Activated naive CD8-positive, alpha-beta T cell treated with anti-CD3 and anti-CD28 coated beads, Interleukin-2, amount 50 U/mL, for 24 hours (primary cell): ENCODE measurements at places on chromosomes 3 and 15.

DNA sequence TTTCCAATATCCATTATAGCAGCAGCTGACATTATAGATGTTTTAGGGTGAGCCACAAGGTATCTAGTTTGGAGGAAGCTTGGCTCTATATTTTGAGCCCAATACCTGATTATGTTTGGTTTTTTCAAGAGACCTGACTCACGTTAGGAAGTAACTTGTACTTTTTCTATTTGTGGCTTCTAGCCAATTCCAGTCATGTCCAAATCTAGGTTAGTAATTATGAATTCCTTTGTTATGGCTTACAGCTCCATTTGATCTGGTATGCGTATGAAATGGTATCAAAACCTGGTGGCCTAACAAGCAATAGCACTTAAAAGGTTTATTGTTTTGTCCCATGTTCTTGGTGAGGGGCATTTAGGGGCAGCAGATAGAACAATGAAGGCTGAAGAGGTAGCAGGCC lies 115.9 kb downstream of the TOP2B start:
- no peak for DNase-seq

- DNase-seq: no peak
Observed at GRCh38 chr3:143010024-143010423, 8.7 kb downstream of the U2SURP start.

GRCh38 chr3:127974226-127974625 lies 59.2 kb downstream of the KBTBD12 start:
- no peak for DNase-seq

DNA sequence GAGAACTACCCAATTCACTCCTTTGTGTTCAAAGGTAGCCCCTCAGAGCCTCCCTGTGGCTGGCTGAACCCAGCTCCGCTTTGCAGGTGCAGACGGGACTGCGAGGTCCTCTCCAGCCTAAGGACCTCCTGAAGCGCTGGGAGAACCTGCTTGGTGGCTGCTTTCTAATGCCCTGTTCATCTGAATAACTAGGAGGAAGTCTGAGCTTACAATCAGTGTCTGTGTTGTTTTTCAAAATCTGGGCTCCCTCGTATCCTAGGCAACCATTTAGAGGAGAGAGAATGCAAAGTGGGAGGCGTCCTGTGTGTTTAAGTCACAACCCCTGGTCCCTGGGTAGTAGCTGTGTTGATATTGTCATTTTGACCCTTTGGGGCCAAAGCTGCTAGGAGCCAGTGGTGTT lies 99.9 kb downstream of the GABRG3 start:
- no peak for DNase-seq

- no peak for DNase-seq
Observed at GRCh38 chr3:155995525-155996370, 124.6 kb upstream of the KCNAB1 start.

DNA sequence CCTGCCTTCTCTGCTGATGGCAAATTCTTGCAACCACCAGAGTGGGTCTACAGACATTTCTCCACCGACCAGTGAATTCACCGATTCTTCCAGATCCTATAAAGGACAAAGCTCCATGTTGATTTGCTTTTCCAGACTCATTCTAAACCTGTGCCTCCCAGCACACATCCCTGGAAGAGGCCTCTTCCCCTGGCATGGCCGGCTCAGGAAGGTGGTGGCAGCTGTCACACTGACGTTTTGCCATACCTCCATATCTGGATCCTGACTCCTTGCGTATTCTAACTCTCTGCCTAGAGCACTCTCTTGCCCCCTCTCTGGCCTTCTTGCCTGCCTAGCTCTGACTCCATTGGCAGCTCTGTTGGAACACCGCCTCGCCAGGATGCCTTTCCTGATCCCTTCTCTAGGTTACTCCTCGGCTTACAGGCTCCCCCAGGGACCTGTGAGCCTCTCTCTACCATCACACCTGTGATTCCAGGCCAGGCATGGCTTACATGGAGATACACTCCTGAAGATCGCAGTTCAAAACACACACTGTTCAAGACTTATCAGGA lies 31.0 kb downstream of the SLCO2A1 start:
- DNase-seq: no peak

- no peak for DNase-seq
Observed at GRCh38 chr3:114519415-114519814, 225.6 kb downstream of the TIGIT start.

- DNase-seq: no peak
Observed at GRCh38 chr15:75729326-75730069, 16.9 kb upstream of the CSPG4 start.

- DNase-seq: no peak
Observed at GRCh38 chr3:27287052-27287451, 82.1 kb downstream of the NEK10 start.

- DNase-seq: no peak
Observed at GRCh38 chr3:157131861-157132260, 28.1 kb downstream of the CCNL1 start.

DNA sequence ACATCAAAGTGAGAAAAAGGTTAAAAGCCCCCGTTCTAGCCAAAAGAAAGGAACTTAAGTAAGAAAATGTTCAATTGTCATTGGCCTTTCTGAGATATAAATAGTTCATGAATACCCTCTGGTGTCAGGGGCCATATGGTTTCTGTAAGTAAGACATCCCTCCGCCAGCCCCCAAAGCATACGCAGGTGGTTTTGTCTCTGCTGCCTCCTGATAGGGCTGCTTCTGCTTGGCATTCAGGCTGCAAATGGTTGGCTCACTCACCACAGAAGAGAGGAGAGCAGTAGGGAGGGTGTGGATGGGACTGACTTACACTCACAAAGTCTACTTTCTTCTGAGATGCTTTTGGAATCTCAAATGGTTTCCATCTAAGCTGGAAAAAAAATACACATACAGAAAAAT lies 29.8 kb downstream of the HGD start:
- DNase-seq: no peak

DNA sequence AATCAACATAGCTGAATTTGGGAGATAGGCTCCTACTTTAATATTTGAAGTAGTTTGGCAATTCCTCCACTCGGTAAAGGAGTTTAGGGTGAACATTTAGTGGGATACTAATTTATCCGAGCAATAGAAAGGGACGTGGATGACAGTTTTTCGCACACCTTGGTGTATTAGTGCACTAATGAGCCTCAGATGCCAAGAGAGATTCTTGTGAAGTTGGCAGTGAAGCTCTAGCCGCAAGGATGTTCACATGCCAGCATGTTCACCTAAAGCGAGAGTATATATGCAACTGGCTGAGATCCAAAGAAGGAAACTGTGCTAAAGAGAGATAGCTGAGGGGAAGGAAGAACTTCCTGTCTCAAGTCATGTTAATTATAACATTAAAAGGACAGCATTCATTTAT lies 58.5 kb downstream of the TGFBR2 start:
- no peak for DNase-seq

- no peak for DNase-seq
Observed at GRCh38 chr3:126267169-126267975, 87.0 kb upstream of the ALDH1L1 start.

DNA sequence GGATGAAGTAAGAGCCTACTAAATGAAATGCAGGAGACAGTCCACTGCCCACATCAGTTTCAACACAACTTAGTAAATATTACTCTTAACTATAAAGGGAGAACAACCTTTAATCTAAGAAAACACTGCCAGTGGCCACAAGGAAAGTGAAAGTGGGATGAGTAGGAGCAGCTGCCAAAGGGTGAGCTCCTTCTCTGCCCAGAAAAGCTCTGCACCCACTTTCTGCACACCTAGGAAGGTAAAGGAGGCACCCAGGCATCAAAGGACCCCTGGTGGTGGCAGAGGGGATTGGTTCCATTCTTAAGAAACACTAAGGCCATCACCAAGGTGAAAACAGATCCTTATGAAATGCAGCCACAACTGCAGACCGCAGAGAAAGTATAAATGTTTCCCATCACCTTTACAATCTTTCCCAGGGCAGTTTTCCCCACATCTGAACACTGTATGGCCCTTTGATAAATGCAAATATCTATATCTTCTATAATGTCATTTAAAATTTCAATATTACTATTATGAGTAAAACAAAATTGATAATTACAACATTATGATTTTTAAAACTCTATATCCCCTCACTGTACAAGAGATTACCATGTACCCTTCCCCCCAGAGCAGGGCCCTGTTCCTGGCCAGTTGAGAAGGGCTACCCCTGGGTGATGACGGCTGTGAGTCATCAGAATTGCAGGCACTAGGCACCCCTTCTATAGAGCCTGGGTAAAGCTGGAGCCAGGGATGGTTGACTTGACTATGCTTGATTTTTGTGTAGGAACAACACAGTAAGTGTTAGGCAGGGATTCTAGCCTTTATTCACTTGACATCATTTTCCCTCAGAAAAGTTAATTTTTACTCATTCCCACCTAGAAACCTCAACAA lies 92.0 kb downstream of the SNRK start:
- DNase-seq: peak; percentile 70

DNA sequence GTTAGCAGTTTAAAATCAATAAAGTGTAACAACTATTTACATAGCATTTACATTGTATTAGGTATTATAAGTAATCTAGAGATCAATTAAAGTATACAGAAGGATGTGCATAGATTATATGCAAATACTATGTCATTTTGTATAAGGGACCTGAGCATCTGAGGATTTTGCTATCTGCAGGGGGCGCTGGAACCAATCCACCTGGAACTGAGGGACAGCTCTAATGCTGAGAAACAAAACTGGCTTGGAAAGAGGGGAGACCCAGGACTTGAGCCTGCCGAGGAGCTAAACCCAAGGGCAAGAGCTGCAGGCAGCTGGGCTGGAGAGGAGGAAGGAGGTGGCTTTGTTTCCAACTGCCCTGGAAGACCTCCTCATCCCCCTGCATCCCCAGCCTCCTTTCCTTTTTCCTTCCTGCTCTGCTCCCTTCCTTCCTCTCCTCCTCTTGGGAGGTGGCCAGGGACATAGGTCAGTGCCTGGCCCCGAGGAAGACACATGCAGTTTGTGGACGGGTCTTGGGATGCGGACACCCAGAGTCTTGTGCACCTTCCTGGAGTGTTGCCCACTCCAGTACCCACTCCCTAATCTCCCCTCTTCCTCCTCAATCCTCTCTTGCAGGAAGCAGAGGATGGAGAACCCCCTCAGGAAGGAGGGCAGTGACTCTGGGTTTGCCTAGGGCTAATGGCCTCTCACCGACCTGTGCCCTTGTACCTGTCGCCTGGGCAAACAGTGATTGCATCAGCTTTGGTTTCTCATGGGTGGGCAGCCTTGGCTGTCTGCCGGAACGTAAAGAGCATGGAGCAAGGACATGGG lies 825 bp upstream of the RTP3 start:
- DNase-seq: peak; percentile 40

DNA sequence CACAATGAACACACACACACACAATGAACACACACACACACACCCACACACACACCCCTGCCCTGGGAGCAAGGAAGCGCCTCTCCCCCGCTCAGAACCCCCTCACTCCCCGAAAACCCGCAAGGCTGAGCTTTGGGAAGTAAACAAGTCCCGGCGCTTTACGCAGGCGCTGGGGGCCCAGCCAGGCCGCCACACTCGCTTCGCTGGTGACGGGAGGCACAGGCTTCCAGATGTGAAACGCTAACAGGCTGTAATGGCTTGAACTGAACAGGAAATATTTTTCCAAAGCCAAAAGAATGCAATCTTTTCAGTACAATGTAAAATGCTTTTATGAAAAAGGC lies 122.7 kb upstream of the IGF1R start:
- no peak for DNase-seq

- no peak for DNase-seq
Observed at GRCh38 chr15:60379525-60380274, 18.1 kb downstream of the ANXA2 start.

DNA sequence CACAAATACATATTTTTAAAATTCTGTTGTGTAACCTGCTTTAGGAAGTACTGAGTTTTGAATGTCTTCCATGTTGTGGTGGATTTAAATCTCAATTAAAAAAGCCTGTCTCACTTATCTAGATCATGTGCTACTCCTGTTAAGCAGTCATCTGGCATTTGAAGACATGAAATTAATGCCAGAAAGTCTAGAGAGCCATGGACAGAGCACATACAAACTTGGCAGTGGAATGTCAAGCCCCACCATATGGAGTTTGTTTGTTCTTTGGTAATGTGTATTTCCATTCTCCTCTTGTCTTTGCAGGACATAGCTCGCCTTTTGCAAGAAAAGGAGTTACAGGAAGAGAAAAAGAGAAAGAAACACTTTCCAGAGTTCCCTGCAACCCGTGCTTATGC lies 39.3 kb upstream of the UTS2B start:
- no peak for DNase-seq

DNA sequence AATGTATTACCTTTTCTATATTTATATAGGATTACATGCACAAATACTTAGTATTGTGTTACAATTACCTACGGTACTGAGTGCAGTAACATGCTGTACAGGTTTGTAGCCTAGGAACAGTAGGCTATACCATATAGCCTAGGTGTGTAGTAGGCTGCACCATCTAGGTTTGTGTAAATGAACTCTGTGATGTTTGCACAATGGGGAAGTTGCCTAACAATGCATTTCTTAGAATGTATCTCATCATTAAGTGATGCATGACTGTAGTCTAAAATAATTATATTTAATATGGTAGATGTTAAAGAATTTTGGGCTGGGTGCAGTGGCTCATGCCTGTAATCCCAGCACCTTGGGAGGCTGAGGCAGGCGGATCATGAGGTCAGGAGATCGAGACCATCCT lies 281.0 kb downstream of the KLF13 start:
- no peak for DNase-seq

DNA sequence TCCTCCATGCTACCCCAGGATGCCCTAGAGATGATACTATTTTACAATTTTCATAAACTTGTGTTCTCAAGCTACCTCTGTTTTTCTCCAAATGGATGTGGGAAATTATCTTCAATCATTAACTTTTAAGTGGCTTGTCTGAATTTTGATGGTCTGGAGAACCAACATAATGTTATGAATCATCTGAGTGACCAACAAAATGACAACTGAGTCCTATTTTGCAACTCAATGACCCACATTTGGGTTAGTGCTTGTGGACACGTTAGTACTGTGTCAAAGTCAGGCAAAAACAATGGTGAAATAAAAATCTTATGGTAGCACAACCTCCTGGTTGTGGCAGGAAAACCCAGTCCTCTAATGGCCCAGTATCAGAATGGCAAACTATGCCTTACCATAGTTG lies 352.4 kb upstream of the ZNF385D start:
- DNase-seq: no peak

DNA sequence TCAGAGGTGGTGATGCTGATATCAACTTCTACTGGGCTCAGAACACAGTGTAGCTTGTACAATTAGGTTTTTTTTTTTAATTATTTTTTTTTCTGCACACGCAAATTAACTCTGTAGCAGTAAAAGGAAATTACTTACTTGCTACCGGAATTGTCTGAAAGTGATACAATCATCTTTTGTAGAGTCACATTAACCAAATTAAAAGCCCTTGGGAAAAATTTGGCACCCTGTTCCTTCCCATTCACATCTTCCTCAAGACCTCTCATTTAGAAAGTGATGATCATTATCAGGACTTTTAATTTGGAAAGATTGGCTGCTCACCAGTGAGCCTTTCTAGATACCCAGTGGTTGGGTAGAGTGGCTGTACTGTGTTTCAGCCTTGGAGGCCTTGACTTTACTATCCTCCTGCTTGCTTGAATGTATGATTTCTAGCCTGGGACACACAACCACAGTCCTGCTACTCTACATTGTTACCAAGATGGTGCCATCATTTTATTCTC lies 158.3 kb downstream of the ECT2 start:
- no peak for DNase-seq
